ENCODE measurements at places on chromosomes 5 and 9.

- no peak for DNase-seq
- no peak overlapping the region for H3K4me3 ChIP-seq
- no peaks in the 10 kb centered on the region for H3K36me3 ChIP-seq
- no peaks in the 10 kb centered on the region for H3K4me1 ChIP-seq
- no peaks in the 10 kb centered on the region for H3K27me3 ChIP-seq
These were observed 483.4 kb downstream of the SPATA31A7 start for GRCh38 chr9:61673247-61673646.

DNA sequence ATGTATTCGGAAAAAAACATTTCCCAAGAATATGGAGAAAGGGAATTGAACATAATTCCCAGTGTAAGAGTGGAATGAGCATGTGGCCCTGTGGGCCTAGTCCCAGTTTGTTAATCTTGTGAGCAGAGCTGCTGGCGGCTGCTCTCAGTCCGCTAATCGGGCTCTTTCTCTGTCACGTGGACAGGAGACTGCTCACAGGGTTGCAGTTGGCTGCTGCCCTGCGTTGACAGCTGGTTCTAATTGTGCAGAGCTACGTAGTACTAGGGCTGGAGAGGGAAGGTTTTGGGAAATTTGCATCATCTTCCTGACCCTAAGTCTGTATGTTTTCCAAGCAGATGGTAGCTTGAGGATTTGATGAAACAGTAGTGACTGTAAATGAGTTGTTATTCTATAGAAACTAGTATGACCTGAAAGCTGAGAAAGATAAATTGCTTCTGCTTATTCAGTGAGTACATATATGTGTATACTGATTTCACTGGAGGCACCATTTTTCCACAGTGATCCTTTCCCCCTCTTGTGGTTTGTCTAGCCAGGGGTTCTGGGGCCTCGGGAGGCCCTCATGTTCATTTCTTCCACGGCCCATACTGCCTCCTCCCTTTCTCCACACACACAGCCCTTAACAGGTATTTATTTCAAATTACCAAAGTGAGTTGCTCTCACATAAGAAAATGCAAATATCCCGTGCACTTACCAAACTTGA lies 100.6 kb downstream of the ANGPTL2 start:
- no peak overlapping the region for H3K4me3 ChIP-seq
- H3K36me3 ChIP-seq: no peaks in the 10 kb centered on the region
- peak overlapping the region; percentile 86 for H3K27ac ChIP-seq
- H3K4me1 ChIP-seq: peaks cover 45% of the 10 kb centered on the region
- no peaks in the 10 kb centered on the region for H3K27me3 ChIP-seq
- peak; percentile 89 for DNase-seq

DNA sequence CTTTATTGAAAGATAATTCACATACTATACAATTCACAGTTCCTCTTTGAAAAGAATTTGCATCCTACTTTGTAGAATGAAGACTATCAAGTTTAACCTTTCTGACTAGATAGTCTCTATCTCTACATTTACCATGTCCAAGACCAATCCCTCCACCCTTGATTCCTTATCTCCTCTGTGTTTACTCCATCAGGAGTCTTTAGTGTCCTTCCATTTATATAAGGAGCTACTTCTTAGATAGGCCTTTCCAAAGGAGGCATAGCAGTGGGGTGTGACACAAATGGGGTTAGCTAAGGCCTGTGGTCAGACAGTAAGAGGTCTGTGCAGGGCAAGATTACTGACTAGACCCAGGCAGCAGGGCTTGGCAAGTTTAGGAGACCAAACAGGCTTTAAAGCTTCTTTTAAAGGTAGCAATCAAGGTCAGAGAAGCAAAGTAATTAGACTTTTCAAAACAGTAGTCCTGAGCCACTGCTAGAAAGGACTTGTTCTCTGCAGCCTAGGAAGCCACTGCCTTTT lies 11.1 kb upstream of the DMXL1 start:
- H3K27me3 ChIP-seq: no peaks in the 10 kb centered on the region
- H3K4me3 ChIP-seq: no peak overlapping the region
- no peaks in the 10 kb centered on the region for H3K4me1 ChIP-seq
- H3K27ac ChIP-seq: no peak overlapping the region

DNA sequence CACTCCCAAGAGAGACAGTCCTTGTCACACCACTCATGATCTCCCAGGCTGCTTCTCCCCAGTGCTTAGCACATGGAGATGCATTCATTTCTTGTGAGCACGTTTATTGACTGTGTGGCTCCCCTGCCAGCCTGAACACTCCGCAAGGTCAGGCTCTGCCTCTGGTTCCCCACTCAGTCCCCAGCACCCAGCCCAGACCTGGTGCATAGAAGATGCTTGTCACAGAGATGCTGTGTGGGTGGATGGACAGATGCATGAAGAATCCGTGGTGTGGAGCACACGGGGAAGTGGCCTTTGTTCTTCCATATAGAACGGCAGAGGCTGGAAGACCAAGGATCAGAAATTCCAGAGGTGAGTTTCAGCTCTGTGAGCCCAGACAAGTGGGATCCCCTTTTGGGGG lies 13.8 kb upstream of the CRB2 start:
- DNase-seq: no peak
- H3K36me3 ChIP-seq: no peaks in the 10 kb centered on the region
- H3K4me3 ChIP-seq: no peak overlapping the region
- H3K27ac ChIP-seq: no peak overlapping the region
- H3K27me3 ChIP-seq: no peaks in the 10 kb centered on the region

- no peak overlapping the region for H3K27ac ChIP-seq
- no peaks in the 10 kb centered on the region for H3K36me3 ChIP-seq
- peak overlapping the region; percentile 71 for H3K4me3 ChIP-seq
- H3K27me3 ChIP-seq: peaks cover 5% of the 10 kb centered on the region
- no peak for DNase-seq
These were observed 10.5 kb downstream of the RGS14 start for GRCh38 chr5:177367981-177368868.

DNA sequence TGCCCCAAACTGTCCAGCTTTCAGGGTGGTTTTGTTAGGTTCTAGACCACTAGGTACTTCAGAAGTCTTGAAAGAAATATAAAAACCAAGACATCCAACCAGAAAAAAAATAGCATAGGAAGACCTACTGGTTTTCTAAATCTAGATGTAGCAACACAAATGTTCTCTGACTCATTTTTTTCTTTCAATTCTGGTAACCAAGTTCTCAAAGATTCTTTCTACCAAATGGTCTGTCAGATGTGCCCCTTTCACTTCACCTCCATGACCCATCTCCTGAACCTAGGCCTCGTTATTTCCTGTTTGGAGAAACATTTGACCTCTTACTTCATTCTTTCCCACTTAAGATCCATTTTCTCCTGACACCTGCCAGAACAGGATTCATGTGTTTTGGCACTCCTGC lies 355.3 kb downstream of the KIAA0825 start:
- no peak overlapping the region for H3K4me3 ChIP-seq
- H3K4me1 ChIP-seq: no peaks in the 10 kb centered on the region
- DNase-seq: no peak

GRCh38 chr9:74463825-74464224 lies 33.3 kb upstream of the RORB start:
- no peak overlapping the region for H3K27ac ChIP-seq
- no peaks in the 10 kb centered on the region for H3K4me1 ChIP-seq
- H3K27me3 ChIP-seq: no peaks in the 10 kb centered on the region
- no peaks in the 10 kb centered on the region for H3K36me3 ChIP-seq
- no peak overlapping the region for H3K4me3 ChIP-seq

- H3K4me1 ChIP-seq: no peaks in the 10 kb centered on the region
- H3K27ac ChIP-seq: no peak overlapping the region
- no peaks in the 10 kb centered on the region for H3K36me3 ChIP-seq
- H3K27me3 ChIP-seq: no peaks in the 10 kb centered on the region
These were observed 99.6 kb downstream of the FANCC start for GRCh38 chr9:95217936-95218335.

- no peak overlapping the region for H3K4me3 ChIP-seq
- no peak for DNase-seq
- no peaks in the 10 kb centered on the region for H3K4me1 ChIP-seq
- no peaks in the 10 kb centered on the region for H3K36me3 ChIP-seq
These were observed 157.9 kb upstream of the ALDH1B1 start for GRCh38 chr9:38234479-38235170.

DNA sequence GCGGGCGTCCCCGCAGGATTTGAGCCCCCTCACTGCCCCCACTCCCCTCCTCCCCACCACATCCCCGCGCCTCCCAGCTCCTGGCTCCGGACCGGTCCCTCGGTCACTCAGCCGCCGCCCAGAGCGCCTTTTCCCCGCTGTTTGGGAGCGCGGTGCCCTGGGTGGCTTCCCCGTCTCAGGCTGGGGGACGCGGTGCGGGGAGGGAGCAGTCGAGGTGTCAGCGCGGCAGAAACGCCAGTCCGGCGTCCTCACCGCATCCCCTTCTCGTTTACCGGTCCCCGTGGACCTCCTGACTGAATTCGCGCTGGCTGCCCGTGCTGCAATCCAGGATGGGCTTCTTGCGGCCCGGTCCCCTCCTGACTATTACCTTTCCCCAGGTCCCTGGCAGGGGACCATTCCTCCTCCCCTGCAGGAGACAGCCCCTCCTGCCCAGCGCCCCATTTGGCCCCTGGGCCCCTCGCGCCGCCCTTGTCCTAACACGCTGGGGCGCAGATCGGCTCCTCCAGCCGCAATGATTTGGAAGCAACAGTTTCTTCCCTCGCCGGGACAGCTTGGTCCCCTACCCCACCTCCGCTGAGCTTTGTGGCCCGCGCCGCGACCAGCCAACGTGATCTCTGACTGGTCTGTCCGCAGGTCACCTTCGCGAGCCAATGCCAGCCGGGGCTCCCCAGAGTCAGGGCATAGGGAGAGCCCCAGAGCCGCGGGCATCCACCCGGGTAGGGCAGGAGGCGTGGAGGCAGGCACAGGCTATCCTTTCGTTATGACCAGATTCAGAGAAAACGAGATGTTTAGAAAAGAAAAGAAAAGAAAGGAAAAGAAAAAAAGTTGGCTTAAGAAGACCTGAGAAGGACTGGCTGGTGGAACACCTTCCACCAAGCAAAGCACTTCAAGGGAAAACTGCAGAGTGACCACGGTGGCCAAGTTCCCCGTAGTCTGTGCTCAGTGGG lies 1.2 kb downstream of the ANKRD33B start:
- no peaks in the 10 kb centered on the region for H3K27me3 ChIP-seq

DNA sequence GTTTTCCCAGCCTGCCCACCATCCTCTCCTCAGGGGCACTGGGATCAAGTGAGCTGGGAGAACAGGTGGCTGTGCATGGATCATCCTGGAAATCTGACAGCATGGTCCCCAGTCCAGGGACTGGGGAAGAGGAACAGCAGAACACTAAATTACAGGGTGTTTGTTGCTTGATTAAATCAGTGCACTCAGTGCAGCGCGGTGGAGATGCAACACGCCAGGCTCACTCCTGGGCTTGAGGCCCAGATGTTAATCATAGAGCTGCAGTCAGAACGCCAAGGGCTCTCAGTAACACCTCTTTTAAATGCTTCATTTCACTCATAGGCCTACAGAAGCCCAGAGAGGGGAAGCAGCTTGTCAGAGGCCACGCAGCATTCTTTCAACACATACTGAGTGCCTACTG lies 14.2 kb upstream of the LARP1 start:
- H3K4me1 ChIP-seq: peaks cover 26% of the 10 kb centered on the region
- H3K27me3 ChIP-seq: no peaks in the 10 kb centered on the region
- DNase-seq: no peak
- H3K27ac ChIP-seq: peak overlapping the region; percentile 74
- H3K4me3 ChIP-seq: no peak overlapping the region

- no peak overlapping the region for H3K4me3 ChIP-seq
- DNase-seq: no peak
- no peaks in the 10 kb centered on the region for H3K36me3 ChIP-seq
These were observed 149.2 kb upstream of the CYLC2 start for GRCh38 chr9:102845827-102846371.

DNA sequence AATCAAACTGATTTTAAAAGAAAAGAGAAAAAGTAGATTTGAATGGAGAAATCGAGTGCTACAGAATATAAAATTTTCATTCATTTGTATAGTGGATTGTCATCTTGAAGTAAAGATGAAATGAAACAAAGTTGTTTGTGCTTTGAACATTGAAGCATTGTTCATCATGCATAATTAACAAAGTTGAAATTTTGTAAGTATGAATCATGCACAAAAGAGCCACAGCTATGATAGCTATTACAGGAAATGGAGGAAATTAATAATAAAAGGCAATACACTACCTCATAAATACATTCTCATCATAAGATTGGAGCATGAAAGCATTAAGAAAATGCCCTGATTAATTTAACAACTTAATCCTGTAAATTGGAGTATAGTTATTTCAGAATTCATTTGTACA lies 153.4 kb upstream of the TLX3 start:
- H3K4me1 ChIP-seq: no peaks in the 10 kb centered on the region
- H3K36me3 ChIP-seq: no peaks in the 10 kb centered on the region
- no peak overlapping the region for H3K27ac ChIP-seq

- no peak for DNase-seq
- no peak overlapping the region for H3K4me3 ChIP-seq
- no peaks in the 10 kb centered on the region for H3K4me1 ChIP-seq
- no peak overlapping the region for H3K27ac ChIP-seq
- H3K36me3 ChIP-seq: no peaks in the 10 kb centered on the region
These were observed 41.1 kb downstream of the ELAVL2 start for GRCh38 chr9:23784962-23785361.

- no peak overlapping the region for H3K27ac ChIP-seq
- no peak overlapping the region for H3K4me3 ChIP-seq
- H3K27me3 ChIP-seq: no peaks in the 10 kb centered on the region
These were observed 38.2 kb downstream of the GALNT10 start for GRCh38 chr5:154228696-154229095.

DNA sequence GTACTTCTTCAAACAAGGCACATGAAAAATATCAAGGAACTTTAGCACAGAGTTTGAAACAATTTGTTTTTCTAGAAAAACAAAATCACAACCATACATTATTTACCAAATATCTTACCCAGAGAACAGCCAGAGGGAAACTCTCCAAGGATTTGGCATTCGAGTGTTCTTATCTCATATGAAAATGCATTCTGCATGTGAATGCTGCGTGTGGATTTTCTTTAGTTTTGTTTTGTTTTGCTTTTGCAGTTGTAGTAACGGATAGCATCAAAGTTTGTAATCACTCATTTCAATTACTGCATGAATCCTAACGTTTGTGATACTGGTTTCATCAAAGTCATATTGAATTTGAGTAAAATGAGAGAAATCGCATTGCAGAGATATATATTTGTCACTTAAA lies 28.0 kb downstream of the ADAMTSL1 start:
- no peaks in the 10 kb centered on the region for H3K4me1 ChIP-seq
- no peaks in the 10 kb centered on the region for H3K27me3 ChIP-seq
- H3K36me3 ChIP-seq: no peaks in the 10 kb centered on the region
- no peak for DNase-seq

GRCh38 chr9:33455945-33456344 lies 8.6 kb upstream of the AQP3 start:
- H3K4me1 ChIP-seq: peaks cover 6% of the 10 kb centered on the region
- DNase-seq: no peak
- no peaks in the 10 kb centered on the region for H3K36me3 ChIP-seq

GRCh38 chr5:149581192-149581861 lies at the start of gene ARHGEF37:
Gene ARHGEF37, plus strand, starts transcription at chr5:149581498. Its CDS starts 16,272 bp downstream, at chr5:149597770.
- H3K36me3 ChIP-seq: no peaks in the 10 kb centered on the region
- peak; percentile 94 for DNase-seq
- peak within 1 kb of the TSS; percentile 96 for H3K27ac ChIP-seq
- no peaks in the 10 kb centered on the region for H3K27me3 ChIP-seq

GRCh38 chr5:39517800-39518199 lies 93.0 kb upstream of the DAB2 start:
- no peak for DNase-seq
- no peak overlapping the region for H3K27ac ChIP-seq
- H3K36me3 ChIP-seq: no peaks in the 10 kb centered on the region
- H3K4me1 ChIP-seq: peaks cover 22% of the 10 kb centered on the region

- H3K4me1 ChIP-seq: no peaks in the 10 kb centered on the region
- no peak overlapping the region for H3K4me3 ChIP-seq
- H3K27ac ChIP-seq: no peak overlapping the region
- no peaks in the 10 kb centered on the region for H3K36me3 ChIP-seq
- H3K27me3 ChIP-seq: peaks cover 5% of the 10 kb centered on the region
- no peak for DNase-seq
These were observed 522.3 kb downstream of the MAT2B start for GRCh38 chr5:164027738-164028137.

Data from left ventricle myocardium inferior (tissue), 1 donor.